ENCODE measurements at places on chromosomes 5 and 9.

GRCh38 chr5:175351126-175351525 is 92.9 kb downstream of the DRD1 start:
- DNase-seq: no peak

DNA sequence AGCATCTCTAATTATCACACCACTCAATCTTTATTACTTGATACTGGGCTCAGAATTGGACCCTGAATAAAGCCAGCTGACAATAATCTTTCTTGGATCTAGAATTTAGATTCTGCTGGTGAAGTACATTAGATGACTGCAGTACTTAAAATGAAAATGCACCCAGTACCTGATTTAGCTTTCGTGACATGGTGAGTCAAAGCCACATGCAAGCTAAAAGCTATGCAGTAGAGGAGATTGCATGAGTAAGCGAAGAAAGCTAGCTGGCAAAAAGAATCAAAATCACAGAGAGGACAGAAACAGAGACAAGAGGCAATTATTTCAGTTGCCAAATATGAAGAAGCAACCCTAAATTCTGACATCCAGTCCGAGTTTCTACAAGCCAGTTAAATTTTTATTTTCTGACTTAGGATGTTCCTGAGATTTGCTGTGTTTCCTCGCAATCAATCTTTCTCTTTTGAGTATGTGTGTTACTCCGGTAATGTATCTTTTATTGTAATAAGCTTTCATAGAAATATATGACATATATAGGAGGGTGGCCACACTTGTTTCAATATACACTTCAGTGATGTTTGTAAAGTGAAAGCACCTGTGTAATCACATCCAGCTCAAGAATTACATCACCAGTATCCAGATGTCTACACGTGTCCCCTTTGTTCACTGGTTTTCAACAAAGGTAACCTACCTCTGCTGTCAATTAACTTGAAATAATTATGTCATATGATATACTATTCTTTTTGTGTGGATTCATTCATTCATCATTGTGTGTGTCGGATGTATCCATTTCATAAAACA is 101.7 kb downstream of the CDH18 start:
- peak; percentile 63 for DNase-seq

GRCh38 chr5:143101725-143102386 is 301.6 kb downstream of the NR3C1 start:
- no peak for DNase-seq

GRCh38 chr9:98437458-98438034 is 182.1 kb upstream of the TBC1D2 start:
- DNase-seq: no peak

- DNase-seq: no peak
These were observed 117.4 kb downstream of the KLHL3 start for GRCh38 chr5:137618476-137618875.

- DNase-seq: no peak
These were observed 1.3 kb downstream of the PTCH1 start for GRCh38 chr9:95515272-95516113.

DNA sequence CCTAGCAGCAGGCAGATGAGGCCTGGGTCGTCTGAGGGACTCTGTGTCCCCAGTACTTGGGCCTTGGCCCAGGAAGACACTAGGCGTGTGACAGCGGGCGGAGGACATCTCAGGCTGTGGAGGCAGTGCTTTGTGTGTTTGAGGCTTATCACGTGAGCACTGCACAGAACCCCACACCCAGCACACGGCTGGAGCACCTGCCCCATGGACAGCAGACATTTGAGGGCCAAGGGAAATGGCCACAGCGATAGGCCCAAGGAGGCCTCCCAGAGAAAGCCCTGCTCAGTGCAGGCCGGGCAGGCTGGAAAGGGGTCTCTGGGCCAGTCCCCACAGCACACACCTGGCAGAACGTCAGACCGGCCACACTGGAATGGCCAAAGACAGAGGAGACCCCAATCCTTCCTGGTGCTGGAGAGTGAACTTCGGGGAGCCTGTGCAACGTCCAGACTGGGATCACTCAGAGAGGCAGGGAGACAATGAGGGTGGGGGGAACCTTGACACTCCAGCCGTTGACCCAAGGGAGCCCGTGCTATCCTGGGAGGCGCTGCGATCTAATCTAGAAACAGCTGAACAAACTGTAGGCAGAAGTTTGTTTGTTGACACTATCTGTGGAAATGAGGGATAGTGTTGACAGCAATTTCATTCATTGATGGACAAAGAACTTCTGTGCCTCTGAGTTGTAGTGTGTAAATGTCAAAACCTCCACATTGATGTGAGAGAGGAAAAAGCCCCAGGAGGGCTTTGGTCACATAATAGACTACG is 19.6 kb upstream of the FLT4 start:
- no peak for DNase-seq

- no peak for DNase-seq
These were observed 432.5 kb downstream of the GADD45G start for GRCh38 chr9:90037146-90037797.

DNA sequence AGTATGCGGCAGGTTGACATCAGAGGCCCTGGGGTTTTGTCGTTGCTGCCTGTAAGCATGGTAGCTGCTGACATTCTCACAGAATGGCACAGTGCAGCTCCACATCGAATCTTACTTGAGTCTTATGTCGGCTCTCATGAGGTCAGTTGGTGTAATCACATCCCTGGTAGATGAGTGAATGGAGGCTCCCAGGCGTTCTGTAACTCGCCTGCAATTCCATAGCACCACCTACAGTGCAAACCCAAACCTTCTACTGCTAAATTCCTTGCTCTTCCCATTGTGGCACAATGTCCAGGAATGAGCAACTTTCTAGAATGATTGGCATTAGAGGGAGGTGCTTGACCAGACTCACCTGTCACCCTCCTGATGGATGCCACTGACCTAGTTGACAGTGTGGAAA is 578.4 kb downstream of the CCDC171 start:
- no peak for DNase-seq

DNA sequence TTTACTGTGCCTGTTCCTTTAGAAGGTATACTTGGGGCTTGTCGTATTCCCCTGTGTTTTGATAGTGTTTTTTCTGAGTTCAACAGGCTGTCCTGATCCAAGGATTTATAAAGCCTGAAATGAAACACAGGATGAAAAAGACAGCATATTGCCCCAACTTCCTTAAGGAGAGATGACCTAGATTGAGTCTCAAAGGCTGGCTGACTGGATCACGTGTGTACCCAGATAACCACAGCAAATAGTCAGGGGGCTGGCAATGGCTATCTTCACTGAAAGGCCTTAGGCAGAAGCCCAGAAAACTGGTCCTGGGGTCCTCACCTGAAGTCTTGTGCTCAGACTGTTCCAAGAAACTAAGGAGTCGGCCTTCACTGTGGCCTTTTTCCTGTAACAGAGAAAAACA is 7.7 kb upstream of the HK3 start:
- no peak for DNase-seq

DNA sequence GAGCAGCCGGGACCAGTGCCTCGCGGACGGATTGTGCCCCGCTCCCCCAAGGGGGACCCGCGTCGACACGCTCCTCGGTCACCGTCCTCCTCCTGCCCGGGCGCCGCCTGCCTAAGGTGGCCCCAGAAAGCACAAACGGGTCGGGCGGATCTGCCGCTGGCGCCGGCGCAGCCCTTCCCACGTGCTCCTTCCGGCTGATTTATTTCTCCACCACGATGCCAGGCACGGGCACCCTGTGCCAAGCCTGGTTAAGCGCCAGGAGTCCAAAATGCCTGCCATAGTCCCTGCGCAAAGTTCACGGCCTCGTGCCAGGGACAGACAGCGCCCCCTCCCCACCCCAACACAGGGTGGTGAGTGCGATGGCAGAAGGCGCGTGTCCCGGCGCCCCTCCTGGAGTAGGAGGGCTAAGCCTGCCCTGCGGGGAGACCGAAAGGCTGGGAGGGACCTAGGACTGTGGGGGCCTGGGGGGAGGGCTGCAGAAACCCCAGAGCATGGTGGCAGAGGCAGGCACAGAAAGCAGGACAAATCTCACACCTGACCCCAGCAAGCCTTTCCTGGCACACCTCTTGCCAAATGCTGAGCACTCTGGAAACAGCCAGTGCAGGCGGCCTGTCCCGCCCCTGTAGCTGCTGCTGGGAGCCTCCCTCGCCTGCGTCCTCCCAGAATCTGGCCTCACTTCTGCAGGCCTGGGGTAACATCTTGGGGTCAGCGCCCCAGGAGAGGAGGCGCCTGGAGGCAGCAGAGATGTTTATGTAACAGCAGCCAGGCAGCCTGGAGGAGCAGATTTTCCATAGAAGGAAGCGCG is 1.1 kb upstream of the NOTCH1 start:
- peak; percentile 93 for DNase-seq

DNA sequence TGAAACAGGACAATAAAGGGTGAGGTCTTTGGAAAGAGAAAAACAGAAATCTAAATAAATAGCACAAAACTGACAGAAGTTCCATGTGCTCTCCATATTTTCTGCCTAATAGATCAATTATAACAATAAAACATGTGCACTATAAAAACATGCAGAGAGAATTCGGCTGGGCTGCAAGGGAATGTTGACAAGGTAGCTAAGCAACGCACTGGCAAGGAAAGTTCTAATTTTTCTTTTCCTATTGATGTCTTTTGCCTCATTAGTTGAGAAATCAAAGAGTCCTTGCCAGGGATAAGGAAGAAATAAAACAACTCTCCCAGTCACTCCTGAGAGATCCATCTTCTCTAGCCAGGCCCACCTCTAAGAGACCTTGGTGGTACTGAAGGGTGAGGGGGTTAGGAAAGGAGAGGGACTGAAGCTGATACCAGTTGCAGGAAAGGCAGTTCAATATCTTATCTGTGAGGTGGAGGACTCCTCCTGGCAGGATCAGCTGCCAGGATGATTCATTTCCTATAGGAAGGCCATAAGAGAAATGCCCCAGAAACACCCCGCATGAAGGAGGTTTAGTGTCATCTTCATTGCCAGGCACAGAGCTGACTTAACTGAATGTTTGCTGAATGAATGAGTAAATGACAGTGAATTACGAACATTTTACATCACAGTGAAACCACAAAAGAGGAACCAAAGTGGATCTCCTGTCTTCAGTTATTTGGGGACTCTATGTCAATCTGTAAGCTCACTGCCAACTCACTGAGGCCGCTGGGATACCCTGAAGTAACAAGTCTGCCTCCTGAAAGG is 63.7 kb upstream of the IFNK start:
- DNase-seq: peak; percentile 20

DNA sequence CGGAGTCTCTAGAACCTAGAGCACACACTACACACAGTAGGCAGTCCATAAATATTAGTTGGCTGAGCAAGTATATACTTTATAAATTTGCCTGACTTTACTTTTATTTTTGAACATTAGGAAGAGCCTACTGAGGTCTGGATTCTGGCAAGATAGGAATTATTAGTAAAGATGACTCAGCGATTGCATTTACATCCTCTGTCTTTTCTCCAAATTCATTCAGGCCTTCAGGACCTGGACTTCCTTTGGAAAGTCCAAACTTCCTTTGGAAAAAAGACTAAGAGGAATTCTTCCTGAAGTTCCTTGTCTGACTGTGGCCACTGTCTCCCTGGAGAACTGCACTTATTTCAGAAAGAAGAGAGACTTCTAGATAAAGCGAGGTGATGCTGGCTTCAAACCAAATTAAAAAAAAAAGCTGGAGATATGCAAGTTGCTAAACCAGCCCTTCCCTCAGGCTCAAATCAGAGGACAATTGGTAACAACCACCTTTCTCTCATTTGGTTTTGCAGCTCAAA is 251.3 kb downstream of the GAS1 start:
- peak; percentile 56 for DNase-seq

DNA sequence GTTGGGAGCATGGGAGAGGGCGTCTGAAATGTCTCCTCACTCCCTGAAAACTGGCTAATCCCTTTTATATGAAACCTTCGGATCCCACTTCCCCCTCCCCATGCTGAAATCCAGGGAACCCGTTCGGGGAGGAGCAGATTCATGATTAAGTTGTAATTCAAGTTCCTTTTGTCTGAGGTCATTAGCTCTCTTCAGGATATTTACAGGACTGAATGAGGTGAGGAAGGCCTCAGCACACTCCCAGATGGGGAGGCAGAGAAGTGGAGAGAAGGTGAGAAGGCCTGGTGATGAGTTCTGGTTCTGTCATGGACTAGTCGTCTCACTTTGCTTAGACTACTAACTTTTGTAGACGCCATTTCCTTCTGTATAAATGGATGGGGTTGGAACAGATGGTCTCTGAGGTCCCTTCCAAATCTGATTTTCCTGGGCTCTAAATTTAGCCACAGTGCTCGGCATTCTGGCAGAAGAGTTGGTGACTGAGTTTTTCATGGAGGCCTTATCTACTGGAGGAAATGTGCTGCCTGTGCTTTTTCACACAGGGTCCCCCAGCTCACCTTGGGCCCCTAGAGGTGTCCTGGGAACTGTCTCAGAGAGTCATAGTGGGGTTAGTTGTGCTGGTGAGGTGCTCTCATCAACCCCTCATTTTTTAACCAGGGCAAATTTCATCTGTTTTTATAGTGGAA is 62.3 kb downstream of the PRDM6 start:
- no peak for DNase-seq

- peak; percentile 77 for DNase-seq
These were observed 14.9 kb upstream of the C5orf63 start for GRCh38 chr5:127088251-127088650.

DNA sequence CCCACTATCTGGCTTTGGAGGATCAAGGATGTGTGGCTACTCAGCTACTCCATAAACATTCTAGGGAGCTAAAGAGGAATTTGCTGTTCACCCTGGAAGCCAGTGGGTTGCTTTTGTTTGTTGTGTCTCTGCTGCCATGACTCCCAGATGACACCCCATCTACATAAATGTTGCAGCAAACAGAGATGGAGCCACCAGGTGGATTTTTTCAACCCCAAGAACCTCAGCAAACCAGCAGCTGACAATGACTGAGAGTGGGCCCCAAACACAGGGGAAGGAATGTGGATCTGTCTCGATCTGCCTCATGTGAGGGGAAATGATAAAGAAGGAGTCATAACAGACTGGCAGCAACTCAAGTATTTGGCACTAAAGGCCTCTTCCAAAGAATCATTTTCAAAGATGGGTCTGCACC is 132.7 kb upstream of the TNC start:
- peak; percentile 90 for DNase-seq

DNA sequence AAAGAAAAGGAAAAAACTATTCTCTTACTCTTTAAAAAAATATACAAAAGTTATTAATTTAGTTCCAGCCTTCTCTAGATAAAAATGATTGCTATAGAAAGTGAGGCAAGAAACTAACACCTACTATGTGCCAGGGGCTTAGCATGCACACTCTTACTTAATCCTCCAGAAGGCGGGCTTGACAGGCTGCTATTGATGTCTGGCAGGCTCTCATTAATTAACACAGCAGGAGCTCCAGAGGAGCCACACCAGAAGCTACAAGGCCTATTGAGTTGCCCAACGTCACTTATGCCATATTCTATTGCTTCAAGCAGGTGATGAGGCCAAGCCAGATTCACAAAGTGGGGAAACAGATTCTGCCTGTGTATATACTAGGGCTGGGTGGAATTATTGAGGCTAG is 54.6 kb upstream of the CLINT1 start:
- no peak for DNase-seq

- DNase-seq: no peak
These were observed 107.0 kb downstream of the PRDM9 start for GRCh38 chr5:23614422-23614821.

- peak; percentile 86 for DNase-seq
These were observed 10.4 kb downstream of the SWI5 start for GRCh38 chr9:128286440-128286839.

GRCh38 chr9:128835246-128836210 is 5.9 kb upstream of the SPOUT1 start:
- no peak for DNase-seq
